ENCODE measurements at places on chromosomes 2 and 18. TPM values are rescaled to one million over a fixed set of nuclear protein-coding genes. Genes with fewer than 3 reads are reported as not detected.

The IL36A gene
- not detected for total RNA-seq

DNA sequence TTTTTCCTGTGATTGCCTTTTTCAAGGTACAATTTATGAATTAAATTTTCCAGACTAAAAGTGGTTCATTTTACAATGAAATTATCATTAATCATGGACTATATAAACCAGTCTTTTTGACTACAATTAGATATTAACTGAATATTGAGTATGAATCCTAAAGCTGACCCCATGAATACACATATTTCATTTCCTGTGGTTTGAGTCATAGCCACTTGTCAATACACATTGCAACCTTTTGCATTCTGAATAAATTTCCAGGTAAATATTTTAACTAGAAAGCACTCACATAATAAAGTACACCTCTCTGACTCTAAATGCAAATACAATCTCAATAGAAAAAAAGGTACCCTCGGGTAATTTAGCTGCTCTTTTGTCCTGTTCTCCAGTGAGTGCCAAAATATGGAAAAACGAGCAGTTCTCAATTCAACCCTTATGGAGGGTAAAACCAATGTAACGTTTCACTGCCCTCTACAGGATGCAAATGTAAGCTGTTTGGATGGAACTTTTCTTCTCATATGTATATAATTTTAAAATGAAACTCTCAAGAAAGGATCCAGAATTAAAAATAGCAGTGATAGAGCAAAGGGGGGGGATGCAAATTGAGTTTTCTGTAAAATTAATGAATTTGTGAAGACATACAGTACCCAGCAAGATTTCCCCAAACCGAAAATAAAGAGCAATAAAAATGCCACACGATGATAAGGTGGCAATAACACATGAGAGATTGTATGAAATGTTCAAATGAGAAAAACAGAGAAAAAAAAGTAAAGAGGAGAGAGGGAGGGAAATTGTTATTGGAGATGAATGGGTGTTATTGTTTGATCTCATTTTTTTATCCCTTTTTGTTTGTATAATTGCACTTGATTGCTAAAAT lies 1795.7 kb upstream of the PIK3C3 start:
- DNase-seq = no peak

DNA sequence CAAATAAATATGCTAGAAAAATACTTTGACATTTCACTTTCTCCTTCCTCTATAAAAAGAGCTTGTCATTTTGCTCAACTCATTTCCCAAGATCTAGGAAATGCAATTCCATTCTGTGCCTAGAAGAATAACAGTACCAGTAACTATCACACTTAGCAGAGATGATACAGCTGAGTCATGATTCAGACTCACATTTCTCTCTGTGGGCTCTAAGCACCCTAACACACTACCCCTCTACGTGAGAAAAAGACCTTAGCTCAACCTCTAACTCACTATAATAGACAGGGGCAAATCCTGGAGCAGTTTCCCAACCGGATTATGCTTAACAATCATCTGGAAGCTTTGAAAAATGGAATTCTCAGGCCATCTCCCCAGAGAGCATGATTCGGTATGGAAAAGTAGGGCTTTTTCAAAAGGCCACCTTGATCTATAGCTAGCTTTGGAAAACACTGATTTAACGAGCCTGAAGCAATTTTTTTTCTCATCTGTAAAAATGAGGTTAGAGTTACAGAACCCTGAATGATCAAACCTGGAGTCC lies 1312.3 kb upstream of the PIK3C3 start:
- DNase-seq = no peak

DNA sequence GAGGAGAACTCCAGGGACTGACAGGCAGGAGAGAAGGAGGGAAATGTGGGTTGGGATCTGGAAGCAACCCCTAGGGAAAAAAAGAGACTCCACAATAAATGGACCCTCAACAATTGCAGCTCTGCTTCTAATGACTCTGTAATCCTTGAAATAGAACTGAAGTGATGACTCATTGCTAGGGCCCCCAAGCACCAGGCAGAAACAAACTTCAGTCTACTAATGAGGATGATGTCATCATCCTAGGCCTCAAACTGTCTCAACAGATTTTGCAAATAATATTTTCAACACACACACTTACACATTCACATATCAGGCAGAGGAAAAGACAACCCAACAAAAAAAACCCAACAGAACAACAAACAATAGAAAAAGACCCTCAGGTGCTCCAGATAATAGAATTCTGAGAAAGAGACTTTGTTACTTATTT lies 143.3 kb downstream of the HDAC4 start:
- no peak for DNase-seq

- DNase-seq = no peak
Observed at GRCh38 chr2:19837235-19837766, 64.5 kb downstream of the TTC32 start.

DNA sequence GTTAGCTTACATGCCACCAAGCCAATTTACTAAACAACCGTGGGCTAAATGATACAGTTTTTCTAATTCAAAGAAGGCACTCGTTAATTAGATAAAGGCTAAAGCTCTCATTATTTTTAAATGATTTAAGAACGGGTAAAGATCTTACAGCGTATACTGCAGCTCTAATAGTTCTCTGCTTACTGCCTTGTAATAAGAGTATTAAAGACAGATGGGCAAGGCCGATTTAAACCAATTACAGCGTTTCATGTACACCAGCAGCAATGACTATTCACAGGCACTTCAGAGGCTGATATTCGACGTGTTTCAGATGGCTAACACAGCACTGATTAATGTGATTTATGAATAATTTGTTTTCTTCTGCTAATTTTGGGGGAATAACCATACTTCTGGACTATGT lies 259.3 kb downstream of the ZNF407 start:
- DNase-seq = no peak

The ITPRIPL1 gene
- 16.3 TPM for total RNA-seq

- DNase-seq = no peak
Observed at GRCh38 chr2:54830546-54830945, 107.1 kb downstream of the EML6 start.

- DNase-seq = peak; percentile 90
Observed at GRCh38 chr2:231677632-231678104, 30.7 kb upstream of the PTMA start.

DNA sequence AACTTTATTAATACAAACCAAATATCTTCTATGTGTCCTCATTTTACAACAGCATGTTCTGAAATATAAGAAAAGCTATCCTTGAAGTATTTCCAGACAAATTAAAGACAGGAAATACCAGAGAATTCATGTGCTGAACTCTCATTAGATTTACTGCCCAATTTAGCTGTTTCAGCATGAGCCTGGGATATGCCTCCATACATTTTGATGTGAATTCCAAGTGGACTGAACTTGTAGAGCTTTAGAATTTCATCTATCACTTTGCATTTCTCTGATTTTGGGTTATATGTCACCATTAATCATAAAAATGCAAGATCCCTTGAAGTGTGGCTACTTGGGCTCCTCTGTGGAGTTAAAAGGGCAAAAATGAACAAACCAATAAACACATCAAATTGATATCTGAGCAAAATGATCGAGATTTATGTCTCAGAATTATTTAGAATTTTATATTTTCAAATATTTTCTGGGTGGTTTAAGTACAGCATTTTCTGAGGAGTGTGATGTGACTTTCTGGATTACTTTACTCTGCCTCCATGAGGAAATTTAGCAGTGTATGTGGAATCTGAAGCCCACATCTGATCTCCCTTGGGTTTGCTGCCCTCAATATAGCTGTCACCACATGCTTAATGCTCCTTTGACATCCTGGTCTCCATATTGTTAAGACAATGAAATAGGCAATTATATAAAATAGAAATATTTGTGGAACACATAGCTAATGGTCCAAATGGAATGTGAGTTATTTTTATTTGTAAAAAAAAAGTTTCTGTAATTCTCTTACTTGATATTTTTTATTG lies 206.6 kb upstream of the RBMS1 start:
- DNase-seq = no peak

- no peak for DNase-seq
Observed at GRCh38 chr2:155368934-155369333, 670.4 kb downstream of the KCNJ3 start.

DNA sequence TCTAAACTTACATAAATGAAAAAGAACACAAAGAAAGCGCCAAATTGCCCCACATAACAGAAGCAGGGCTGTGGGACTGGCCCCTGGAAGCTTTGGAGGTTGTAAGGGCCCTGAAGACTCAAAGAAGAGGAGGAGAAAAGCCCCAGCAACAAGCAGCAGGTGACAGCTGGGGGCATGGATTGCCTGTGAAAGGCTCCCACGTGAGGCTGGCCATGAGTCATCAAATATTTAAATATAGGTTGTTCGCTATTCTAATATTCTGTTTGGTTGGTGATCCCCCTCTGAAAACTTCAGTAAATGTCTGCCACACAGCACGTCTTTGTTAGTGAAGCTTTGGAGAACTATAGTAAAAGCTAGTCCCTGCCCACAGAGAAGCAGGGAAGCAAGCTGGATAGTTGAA lies 132.4 kb downstream of the MREG start:
- DNase-seq = no peak

DNA sequence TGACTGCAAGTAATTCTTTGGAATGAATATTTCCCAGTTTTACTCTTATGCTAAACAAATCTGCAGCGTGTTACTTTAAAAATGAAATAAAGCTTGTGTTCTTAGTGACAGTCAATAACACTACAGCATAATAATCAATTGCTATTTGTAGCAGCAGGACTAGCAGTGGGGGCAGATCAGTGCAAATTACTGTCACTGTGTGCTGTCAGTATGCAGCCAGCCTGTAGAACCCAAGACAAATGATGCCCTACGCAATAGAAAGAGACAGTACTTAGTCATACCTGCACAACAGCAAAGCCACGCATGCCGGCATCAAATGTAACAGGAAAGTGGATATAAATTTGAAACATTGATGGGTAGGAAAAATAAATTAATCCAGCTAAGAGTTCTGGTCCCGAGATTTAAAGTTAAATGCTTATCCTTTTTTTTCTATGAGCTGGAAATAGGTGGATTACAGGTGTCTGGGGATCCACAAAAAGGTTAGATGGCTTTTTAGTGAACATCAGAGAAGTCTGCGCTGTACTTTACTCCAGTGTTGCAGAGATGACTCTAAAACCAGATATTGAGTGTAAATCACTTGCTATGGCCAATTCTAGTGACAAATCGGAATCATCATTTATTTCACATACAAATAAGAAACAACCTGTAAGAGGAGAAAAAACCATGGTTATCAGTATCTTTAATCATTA lies 812.4 kb upstream of the ZEB2 start:
- DNase-seq = no peak

GRCh38 chr2:11319939-11320338 lies 24.5 kb downstream of the ROCK2 start:
- no peak for DNase-seq

DNA sequence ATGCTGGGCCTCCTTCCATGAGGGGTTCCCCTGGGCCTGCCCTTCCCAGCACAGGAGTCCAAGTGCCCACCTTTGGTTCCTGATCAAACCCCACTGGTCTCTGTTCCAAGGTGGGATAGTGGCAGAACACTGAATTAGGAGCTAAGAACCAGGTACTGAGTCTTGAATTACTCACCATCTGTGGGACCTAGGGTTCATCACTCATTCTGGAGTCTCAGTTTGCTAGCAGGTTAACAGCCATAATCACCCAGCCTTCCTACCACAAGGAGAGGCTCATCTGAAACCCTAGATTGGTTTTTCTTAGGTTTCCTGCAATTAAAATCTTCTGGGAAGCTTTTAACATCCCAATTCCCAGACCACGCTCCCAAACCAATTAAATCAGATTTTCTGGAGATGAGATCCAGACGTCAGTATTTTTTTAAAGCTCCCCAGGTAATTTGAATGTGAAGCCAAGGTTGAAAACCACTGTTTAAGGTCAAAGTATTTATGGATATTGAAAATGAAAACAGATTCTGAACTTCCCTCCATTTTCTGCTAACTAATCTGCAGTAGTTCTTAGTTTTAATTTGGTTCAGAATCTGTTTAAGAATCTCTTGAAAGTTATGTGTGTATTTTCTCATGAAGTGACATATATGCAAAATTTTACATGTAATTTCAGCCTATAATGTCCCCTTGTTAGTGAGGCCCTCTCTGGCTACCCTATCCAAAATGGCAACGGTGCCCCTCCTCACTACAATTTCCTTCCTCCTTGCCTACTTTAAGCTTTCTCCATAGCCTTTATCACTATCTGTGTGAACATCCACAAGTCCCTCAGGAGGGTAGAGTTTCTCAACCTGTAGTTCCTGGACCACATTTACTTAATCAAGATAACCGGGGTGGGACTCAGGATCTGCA lies 166.5 kb upstream of the CXCR4 start:
- no peak for DNase-seq

The DCDC2C gene
- not detected for total RNA-seq

The SERPINB11 gene
- not detected for total RNA-seq

DNA sequence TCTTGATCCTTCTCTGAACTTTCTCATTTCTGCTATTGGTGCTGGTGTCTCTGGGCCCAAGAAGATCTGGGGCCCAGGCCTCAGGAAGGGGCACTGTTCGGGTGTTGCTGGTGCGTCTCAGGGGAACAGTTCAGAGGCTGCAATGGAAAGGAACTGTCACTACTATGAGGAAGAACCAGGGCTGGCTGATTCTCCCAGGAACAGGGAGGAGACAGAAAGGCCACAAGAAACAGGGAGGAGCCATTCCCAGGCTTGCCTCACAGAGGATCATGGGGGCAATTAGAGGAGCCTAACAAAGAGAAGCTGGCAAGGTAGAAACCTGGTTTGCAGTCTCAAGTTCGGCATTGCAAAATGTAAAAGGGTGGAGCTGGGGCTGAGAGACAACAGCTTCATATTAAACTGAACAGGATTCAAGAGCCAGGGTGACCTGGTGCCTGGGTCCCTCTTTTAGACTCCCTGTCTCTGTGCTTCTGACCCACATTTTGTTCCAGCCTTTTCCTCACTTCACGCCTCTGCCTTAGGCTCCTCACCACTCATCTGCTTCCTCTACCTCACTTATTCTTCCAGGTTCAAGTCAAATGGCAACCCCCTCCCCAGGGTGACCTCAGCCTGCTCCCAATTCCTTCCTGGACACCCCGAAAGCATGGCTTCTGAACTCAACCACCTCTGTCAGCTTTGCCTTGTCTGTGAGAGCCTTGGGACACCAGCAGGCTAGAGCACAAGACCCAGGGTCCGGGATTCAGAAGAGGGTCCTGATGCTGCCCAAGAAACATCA lies 58.4 kb downstream of the GYPC start:
- no peak for DNase-seq

GRCh38 chr2:97900806-97901205 lies 94.9 kb downstream of the TMEM131 start:
- DNase-seq = no peak

DNA sequence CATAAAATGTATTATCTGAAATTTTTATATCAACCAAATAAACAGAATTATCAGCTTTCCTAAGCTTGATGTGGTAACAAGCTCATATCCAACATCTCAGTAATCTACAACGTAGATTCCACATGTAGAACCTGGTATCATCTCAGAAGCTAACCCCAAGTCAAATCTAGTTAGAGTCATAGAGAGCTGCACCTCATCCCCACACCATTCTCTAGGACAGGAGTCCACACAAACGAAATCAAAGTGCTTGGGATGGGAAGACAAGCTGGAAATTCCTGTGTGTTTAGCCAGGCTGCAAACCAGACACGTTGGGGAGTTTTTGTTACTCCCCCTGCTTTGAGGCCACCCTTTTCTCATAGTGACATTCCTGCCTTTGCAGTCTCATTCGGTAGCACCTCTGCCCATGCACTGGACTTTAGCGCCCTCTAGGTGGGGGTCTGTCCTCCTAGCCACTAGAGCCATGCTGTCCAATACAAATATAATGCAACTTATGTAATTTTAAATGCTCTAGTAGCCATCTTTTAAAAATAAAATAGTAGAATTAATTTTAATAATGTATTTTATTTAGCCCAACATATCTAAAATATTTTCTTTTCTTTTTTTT lies 28.1 kb upstream of the SATB2 start:
- peak; percentile 79 for DNase-seq

GRCh38 chr2:73830871-73831401 lies 2.2 kb downstream of the STAMBP start:
- DNase-seq = no peak

- no peak for DNase-seq
Observed at GRCh38 chr2:230209422-230210051, 10.2 kb downstream of the SP110 start.

Measured in H9 (cell line).